ENCODE measurements at places on chromosomes 12 and 14.

DNA sequence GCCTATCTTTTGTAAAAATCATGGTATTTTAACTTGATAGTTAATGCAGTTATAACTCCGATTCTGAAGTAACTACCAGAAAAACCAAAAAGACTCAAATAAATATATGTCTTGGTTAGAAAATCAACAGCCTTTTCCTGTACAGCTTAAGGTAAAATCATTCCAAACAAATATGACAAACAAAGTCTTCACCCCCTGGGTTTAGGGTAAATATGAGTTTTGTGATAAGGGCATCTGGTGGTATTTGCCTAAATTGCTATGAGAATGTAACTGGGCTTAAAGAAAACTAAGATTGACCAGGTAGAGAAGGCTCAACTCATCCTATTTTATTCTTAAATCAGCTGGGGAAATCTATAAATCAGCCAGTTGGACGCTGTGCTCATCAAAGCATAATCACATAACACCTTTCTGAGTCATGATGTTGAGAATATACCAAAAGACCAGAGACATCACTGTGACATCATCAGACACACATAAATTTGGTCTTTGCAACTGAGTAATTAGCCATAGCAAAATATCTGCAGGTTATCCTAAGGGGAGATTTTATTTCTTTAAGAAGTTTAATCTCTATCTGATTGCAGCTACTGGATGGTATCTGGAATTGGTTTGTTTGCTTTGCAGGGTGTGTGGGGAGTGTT is 133.9 kb downstream of the STXBP6 start:
- DNase-seq, result no peak

DNA sequence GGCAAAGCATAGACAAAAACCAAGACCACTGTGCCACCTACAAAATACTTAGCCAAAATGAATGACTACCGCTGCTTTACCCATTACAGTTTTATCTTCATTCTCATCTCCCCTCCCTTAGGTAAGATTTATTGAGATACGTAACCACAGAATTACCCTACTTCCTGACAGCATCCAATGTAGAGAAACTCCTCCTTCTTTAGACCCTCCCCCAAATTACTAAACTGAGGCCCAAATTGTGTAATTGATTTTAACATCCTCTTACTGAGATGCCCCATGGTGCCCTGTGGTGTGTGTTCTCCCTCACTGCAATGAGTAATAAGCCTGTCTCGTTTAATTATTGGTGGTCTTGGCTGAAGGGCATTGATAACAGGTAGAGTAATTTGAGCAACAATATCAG is 19.1 kb downstream of the VRK1 start:
- DNase-seq, result no peak

- DNase-seq, result peak; percentile 94
These were observed 210.6 kb downstream of the PHLDA1 start for GRCh38 chr12:75820848-75821578.

DNA sequence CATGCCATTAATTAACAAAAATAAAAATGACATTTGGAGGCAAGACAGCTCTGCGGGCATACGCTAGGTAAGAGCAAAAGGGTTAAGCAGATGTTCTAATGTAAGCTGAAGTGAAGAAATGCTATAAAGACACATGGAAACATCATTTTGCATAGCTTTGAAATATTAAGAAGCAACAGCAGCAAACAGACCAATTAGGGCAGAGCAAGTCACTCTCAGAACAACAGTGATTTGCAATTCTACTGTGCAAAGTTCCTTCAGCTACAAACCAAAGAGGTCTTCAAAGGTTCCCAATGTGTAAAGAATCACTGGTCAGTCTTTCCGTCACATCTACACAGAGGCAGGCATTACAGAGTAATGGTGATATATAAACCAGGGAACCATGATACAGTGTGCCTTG is 68.2 kb downstream of the PAPLN start:
- no peak for DNase-seq

- DNase-seq, result peak; percentile 95
These were observed 25.1 kb upstream of the UBC start for GRCh38 chr12:124939421-124940142.

DNA sequence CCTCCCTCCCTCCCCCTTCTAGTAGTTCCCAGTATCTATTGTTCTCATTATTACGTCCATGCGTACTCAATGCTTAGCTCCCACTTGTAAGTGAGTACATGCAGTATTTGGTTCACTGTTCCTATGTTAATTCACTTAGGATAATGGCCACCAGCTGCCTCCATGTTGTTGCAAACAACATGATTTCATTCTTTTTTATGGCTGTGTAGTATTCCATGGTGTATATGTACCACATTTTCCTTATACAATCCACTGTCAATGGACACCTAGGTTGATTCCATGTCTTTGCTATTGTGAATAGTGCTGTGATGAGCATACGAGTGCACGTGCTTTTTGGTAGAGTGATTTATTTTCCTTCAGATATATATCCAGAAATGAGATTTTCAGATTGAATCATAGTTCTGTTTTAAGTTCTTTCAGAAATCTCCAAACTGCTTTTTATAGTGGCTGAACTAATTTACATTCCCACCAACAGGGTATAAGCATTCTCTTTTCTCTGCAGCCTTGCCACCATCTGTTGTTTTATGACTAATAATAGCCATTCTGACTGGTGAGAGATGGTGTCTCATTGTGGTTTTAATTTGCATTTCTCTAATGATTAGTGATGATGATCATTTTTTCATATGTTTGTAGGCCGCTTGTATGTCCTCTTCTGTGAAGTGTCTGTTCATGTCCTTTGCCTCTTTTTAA is 17.9 kb upstream of the CLEC7A start:
- no peak for DNase-seq

GRCh38 chr14:100158566-100159093 is 815 bp downstream of the DEGS2 start:
- DNase-seq, result no peak

DNA sequence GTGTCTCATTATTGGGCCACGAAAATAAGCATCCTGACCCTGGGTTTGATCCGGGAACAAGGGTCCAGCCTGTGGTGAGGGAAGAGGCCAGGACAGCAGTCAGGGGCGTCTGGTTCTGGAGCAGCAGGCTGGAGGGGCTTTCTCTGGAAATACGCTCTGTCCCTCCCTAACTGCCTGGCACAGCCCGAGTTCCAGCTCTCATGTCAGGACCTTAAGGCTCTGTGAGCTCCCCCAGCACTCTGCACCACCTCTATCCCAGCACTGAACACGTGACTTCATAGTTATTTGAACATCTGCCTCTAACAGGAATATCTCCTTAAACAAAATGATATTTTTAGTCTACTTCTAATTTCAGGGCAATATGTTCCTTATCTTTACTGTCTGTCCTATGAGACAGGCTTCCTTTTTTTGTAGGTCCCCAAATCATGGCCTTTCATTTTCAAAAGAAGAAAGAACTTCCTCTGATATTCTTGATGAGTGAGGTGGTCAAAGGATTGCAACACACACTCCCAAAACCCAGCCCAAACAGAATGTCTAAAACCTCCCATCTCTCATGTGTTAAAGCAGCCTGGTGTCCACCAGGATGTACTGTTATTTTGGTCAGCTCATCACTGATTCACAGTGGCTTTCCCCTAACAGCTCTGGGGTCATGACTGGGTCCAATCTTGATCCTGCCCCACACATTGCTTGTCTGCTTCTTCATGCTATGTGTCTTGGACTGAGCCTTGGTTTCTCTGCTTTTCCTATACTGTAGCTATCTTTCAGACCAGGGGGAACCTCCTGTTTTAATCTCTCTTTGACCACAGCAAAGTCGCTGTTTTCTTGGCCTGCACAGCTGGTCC is 9.7 kb downstream of the AQP6 start:
- DNase-seq, result no peak

DNA sequence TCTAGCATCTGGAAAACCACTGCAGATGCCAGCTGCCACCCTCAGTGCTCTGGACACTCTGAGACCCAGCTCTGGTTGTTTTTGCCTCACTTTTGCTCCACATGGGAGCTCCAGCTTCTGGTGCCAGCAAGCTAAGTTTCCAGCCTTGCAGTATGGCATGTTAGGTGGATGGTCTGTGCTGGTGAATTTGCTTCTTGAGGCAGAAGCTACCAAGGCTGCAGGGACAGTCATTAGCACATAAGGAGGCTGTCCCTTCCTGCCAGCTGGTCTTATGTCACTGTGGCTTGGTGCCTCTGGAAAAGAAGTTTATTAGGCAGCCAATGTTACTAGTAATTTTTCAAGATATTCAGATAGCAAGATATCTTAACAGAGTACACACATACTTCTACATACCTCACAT is 64.2 kb upstream of the CSRP2 start:
- DNase-seq, result no peak

DNA sequence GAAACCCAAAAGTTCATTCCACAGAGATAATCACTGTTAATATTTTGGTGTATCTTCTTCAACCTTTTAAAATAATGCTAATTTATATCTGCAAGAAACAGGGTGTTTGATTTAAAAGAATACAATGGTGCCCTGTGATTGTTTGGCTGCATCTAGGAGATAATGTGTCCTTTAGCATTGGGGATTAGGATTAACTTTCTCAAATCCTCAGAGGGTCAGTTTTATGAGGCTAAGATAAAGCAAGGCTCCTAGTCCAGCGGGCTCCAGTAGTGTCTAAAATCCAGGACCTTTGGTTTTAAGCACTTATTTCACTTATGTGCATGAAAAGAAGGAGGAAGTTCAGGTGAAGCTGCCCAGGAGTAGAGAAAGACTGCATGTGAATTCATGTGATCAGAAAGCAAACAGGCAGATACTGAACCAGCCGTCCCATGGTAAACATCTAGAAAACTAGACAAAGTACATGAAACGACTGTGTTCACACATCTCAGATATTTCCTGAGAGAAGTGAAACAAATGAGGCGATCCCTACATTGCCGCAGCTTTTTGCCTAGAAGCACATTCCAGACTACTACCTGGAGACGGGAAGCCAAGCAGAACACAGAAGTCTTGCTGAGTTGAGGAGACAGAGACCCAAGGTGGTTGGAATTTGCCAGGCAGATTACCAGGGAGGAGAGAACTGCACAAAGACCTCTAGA is 129.1 kb upstream of the MAX start:
- no peak for DNase-seq

DNA sequence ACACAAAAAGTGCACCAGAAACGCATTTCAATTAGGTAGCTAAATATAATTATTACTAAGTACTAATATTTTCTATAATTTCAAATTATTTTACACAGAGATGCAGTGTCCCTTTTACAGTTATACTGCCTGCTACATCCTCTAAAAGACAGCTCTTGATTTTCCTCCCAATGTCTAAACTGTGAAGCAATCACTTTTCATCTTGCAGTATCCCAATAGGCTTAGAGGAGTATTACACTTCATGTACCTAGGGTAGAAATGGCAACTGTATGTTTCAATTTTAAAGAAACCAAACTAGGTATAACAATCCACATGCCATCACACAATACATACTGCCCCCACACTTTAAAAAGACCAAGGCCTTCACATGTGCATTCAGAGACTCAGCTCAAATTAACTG is 7.3 kb downstream of the RSRC2 start:
- DNase-seq, result no peak

GRCh38 chr12:29519585-29520182 is 22.2 kb upstream of the OVCH1 start:
- peak; percentile 57 for DNase-seq

DNA sequence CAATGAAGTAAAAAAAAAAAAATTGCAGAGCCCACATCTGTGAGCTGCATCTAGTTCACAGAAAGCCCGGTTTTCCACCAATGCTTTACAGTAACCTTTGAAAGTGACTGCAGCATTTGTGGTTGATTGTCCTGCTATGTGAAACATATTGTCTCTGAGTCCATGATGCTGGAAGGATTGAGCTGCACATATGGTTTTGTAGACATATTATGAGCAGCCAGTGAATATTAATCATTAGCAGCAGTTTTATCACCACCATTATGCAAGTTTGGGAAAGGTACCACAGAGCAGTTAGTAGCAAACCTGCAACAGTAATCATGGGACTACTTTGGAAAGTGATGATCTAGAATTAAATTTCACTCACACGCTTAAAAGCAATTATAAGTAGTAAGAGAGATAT is 151.5 kb upstream of the PRICKLE1 start:
- peak; percentile 49 for DNase-seq

GRCh38 chr12:44403185-44403584 is 472.9 kb downstream of the NELL2 start:
- no peak for DNase-seq

- DNase-seq, result no peak
These were observed 7.0 kb downstream of the NKX2-1 start for GRCh38 chr14:36513012-36513420.

GRCh38 chr12:105225505-105226015 is 10.4 kb downstream of the APPL2 start:
- no peak for DNase-seq

- DNase-seq, result no peak
These were observed 49.7 kb downstream of the CKB start for GRCh38 chr14:103472939-103473338.

GRCh38 chr12:117085318-117085947 is 13.8 kb downstream of the TESC start:
- no peak for DNase-seq

- no peak for DNase-seq
These were observed 179.0 kb downstream of the RIMBP2 start for GRCh38 chr12:130537051-130537450.

GRCh38 chr12:124884587-124885438 is 21.1 kb upstream of the SCARB1 start:
- DNase-seq, result no peak

- DNase-seq, result no peak
These were observed 62.7 kb downstream of the TTC6 start for GRCh38 chr14:37658156-37658555.

DNA sequence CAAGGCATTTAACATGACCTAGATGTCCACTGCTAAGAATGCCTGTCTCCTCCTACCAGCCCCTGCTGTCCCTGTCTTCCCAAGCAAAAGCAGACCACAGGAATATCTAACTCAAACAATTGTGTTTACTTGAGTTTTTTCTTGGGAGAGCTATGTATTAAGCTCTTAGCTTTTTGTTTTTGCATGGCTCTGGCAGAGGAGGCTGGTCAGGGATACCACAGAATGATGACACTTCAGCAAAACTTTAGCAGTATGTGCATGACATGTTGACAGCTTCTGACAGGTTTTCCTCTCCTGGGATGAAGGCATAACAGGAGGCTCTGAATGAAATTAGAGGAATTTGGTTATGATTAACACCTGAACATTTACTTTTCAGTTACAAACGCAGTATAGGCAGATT is 6.9 kb downstream of the TMBIM6 start:
- DNase-seq, result no peak

DNA sequence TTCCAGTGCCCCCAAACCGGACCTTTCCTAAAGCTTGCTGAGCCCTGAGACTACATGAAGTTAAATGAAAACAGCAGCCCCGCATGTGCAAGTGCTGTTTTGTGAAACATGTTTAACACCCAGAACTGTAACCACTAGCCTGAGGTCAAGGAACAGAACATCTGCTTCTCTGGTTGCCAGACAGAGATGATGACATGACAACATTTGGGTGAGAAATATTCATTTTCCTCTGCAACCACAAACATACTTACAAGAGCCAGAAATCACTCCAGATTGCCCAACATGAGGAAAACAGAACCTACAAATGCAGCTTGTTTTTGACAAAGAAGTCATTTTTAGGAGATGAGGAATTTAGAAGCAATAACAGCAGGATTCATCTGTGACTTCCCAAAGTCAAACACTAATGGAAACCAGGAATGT is 110.4 kb downstream of the BCAT1 start:
- peak; percentile 46 for DNase-seq
